ENCODE measurements at places on chromosomes 6 and 20.

- DNase-seq, result no peak
Measured at GRCh38 chr6:119717942-119718341, 368.4 kb upstream of the MAN1A1 start.

DNA sequence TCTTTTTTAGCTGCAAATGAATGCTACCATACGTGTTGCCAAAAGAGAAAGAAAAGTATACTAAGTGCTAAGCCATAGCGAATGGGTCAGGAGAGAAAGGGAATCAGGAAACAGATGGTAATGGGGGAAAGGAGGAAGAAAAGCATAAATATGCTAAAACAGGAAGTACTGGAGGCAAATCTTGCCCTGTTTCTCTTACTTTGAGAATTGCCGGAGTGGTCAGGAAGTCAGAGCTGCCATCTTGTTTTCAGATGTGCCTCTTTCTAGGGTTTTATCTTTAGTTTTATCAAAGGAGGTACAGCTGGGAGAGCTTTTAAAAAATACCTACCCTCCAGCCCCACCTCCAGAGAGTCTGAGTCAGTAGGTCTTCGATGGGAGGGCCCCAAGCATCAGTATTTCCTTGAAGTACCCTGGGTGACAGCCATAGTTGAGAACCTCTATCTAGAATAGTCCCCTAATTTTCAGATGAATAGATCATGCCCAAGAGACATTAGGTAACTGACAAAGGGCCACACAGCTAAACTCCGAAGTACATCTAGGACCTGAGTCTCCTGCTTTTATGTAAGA, 193.3 kb downstream of the CLIC5 start:
- DNase-seq, result no peak

GRCh38 chr20:58135441-58136148, 92.9 kb downstream of the ANKRD60 start:
- no peak for DNase-seq

GRCh38 chr20:37868851-37869333, 34.0 kb upstream of the VSTM2L start:
- no peak for DNase-seq

GRCh38 chr6:3884007-3884745, 35.0 kb downstream of the FAM50B start:
- peak; percentile 74 for DNase-seq

DNA sequence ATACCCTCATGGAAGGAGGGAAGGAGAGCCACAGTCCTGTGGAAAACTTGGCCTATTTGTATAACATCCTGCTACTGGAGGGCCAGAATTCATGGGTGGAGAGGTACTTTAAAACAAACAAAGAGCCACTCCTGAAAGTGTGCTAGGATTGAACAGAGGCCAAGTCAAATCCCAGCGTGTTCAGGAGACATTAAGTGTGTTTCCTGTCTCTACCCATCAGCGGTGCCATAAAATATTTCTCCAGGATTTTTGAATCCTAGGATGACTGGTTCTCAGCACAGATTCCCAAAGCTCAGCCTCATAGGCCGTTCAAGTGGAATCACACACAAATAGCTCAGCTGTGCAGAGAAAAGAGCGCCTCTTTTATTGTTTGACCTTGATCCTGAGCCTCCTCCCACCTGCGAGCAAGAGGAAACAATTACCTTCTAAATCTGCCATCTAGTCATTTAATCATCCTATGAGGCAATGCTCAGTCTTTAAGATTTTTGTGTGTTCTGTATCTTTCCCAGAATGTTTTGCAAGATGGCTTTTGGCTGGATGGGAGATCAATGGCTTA, 31.8 kb upstream of the RALGAPA2 start:
- DNase-seq, result no peak

GRCh38 chr6:31529329-31530150, 778 bp downstream of the MCCD1 start:
- DNase-seq, result no peak

- DNase-seq, result no peak
Measured at GRCh38 chr6:117276778-117277316, 11.5 kb downstream of the VGLL2 start.

DNA sequence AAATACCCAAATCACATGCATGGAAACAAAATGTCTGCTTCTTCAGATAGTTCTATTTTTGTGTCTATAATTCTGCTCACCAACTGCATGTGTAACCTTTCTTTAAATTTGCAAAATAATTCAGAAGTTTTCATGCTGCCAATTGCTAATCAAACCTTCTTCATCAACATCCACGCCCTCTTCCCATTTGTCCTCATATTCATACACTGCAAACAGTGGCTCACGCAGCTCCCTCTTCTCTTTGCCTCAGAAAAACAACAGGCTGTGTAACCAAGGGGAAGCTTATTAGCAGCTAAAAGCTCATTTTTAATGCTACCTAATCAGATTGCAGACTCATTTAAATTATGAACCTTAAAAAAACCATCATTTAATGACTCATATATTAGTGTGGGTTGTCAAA, 555.0 kb upstream of the EPHA7 start:
- no peak for DNase-seq

- DNase-seq, result no peak
Measured at GRCh38 chr6:87747646-87748045, 45.6 kb upstream of the AKIRIN2 start.

GRCh38 chr6:2385471-2385983, 140.1 kb upstream of the GMDS start:
- DNase-seq, result no peak

DNA sequence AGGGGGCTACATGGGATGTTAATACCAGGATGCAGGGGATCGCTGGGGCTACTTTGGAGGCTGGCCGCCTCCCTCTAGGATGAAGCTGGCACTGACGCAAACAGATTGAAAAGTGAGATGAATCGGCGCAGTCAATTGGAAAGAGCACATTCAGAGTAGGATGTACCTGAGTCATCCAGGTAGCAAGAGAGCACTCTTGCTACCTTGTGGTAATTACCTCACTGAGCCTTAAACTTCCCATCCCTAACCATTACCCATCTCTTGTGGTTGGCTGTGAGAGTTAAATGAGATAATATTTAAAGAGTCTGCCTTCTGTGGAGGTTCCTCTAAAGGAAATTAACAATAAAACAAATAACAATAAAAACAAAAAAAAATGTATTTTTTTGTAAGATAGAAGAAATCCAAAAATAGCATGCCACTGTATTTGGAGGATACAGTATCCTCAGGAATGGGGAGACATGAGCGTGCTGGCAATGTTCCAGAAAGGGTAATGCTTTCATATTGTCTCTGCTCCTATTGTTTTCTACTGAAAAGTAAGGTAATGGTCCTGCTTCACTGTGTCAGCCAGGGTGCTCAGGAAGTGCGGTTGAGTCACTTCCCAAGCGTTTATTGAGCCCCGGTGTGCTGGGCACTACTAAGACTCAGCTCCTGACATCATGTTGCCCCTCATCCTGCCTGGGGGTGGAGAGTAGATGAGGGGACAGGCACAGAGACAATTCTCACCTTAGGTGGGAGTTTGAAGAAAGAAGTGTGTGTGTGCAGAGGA, 301.1 kb downstream of the EYA4 start:
- no peak for DNase-seq

GRCh38 chr20:10984294-10984693, 310.5 kb upstream of the JAG1 start:
- no peak for DNase-seq

DNA sequence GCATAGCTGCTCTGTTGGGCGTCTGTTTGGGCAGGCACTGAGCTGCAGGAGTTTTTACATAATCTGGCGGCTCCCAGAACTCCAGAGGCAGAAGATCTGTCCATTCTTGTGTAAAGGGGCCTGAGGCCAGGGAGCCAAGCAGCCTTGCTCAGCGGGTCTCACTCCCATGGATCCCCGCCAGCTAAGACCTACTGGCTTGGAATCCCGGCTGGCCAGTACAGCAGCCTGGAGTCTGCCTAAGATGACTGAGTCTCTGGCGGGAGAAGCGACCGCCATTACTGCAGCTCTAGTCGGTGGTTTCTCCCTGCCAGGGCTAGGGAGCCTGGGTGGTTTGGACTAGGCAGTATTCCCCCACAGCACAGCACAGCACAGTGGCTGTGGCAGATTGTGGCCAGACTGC, 268.4 kb upstream of the SYNCRIP start:
- DNase-seq, result no peak

Measured in fibroblast of mammary gland (primary cell).